WERI-Rb-1 (cell line): ENCODE measurements at places on chromosomes 7 and 10.
A peak's percentile ranks its signal among the peaks of the same experiment; 100 is the strongest.

DNA sequence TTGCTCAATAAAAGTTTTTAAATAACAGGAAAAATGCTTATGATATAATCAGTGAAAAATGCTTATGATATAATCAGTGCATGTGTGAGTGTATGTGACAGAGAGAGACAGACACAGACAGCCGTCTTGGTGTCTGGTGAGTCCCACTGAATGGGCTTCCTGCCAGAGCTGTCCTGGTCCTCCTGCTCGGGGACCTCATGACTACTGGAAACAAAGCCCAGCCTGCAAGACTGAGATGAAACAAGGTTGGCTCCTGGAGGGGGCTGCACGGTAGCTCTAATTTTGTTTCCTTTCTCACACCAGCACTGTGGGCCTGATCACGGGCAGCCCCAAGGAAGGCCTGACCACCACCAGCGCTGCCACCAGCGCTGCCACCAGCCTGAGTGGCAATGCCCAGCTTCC is 57.3 kb downstream of the NRP1 start:
- no peak for DNase-seq

- DNase-seq: no peak
These were observed 297.0 kb upstream of the AUTS2 start for GRCh38 chr7:69301253-69301652.

DNA sequence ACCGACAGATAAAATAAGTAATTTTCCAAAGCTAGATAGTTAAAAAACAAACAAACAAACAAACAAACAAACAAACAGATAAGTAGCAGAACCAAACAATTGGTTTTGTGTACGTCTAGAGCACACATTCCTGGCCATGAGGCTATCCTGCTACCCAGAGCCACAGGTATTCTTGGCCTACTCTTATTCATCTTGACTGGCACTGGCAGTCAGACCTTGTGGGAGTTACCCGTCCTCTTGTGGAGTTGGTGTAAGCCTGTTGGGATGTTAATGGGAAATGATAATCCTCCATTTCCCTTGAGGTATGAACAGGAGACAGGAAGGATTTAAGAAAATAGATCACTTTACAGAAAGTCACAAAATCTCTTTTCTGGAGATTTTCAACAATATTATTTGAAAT is 142.4 kb upstream of the MEOX2 start:
- no peak for DNase-seq

GRCh38 chr10:17085011-17085725 is 44.4 kb downstream of the CUBN start:
- no peak for DNase-seq

DNA sequence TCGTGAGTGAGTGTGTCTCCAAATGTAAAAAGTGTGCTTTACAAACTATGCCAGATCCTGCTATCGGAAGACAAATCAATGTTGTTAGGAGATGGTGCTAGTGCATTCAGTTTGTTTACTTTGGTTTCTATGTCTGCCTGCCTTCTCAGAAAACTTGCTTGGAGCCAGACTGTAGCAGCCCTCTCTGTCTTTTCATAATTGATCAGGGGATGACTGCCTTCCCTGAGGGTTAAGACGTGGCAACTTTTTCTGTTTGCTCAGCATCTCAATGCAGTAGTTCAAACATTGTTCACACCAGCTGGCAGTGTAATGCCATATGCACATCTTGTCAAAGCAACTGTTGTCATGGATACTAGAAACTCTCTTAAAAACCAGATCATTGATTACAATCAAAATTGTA is 118.5 kb downstream of the FOXP2 start:
- no peak for DNase-seq

DNA sequence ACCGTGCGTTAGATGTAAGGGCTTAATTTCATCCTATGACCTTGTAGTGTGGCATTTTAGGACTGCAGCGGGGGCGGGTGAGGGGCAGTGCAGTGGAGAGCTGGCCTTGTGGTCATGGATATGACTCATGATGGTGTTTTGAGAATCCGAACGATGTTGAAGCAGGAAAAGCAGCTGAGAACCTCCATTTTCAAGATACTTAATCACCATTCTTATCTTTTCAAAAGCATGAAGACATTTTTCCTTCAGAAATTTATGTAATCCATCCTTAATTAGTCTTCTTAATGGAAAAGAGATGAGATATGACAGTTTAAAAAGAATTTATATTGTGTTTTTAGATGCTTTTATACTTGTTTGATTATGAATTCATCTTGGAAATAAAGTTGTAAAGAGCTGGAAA is 9.6 kb downstream of the ATP5F1C start:
- DNase-seq: no peak

DNA sequence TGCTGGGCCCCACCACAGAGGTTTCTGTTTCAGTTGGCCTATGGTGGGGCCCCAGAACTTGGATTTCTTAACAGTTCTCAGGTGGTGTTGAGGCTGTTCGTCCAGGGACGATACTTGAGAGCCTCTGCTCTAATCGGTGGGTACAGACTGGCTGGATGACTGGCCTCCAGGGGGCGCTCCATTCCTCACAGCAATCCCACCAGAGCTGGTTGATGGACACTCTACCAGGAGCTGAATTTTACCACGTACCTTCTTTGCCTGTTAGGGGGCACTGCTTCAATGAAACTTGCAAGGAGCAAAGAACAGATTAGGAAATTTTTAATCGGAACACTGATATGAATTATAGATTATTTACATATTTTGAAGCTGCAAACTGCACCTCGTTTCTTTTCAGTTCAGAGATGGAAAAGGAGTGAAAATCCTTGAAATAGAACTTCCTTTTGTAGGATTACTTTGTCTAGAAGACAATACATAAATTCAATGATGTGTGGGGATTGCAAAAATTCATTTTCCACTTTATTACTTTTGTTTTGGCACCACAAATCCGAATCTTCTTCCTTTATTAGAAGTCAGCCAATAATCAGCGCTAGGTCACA is 44.8 kb downstream of the KBTBD2 start:
- peak; percentile 88 for DNase-seq

GRCh38 chr10:45379891-45380540 is 6.0 kb downstream of the ALOX5 start:
- DNase-seq: no peak

DNA sequence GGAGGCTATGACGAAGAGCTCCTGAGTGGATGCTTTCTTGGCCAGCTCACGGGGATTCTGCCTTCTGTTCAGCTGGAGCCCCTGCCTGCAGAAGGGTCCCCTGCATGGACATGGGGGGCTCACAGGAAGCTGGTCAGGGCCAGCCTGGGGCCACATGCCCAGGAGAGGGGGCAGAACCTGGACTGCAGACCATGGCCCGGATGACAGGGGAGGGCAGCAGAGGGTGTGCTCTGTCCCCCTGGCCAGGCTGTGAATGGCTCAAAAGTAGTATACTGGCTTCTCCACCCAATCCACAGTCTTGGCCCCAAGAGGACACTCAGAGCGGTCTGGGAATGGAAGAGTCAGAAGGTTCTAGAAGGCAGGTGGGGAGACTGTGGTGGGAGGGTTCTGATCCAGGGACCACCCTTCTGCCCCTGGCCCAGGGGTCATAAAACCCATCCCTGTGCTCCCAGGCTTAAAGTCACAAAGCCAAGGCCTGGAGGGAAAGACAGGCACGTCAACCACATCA is 40.3 kb downstream of the PPIF start:
- DNase-seq: peak; percentile 3

DNA sequence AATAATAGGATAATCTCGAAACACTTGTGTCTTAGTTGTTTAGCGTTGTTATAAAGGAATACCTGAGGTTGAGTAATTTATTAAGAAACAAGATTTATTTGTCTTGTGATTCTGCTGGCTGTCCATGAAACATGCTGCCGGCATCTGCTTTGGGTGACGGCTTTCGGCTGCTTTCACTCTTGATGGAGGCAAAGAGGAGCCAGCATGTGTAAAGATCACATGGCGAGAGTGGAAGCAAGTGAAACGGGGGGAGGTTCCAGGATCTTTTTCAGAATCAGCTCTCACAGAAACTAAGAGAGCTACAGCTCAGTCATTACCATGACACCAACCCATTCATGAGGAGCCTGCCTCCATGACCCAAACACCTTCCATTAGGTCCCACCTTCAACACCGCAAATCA is 402.8 kb downstream of the CDC14C start:
- no peak for DNase-seq

DNA sequence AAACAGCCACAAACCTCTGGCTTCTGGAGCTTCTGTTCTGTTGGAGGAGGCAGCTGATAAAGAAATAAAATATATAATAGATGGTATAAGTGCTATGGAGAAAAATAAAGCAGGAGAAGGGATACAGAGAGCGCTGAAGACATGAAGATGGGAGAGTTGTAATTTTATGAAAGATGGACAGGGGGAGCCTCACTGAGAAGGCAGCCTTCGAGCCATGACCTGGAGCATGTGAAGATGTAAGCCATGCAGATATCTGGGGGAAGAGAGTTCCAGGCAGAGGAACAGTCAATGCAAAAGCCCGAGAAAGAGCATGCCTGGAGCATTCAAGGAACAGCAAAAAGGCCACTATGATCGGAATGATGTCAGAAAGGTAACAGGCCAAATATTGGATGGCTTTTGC is 187.5 kb downstream of the KIAA1217 start:
- no peak for DNase-seq

DNA sequence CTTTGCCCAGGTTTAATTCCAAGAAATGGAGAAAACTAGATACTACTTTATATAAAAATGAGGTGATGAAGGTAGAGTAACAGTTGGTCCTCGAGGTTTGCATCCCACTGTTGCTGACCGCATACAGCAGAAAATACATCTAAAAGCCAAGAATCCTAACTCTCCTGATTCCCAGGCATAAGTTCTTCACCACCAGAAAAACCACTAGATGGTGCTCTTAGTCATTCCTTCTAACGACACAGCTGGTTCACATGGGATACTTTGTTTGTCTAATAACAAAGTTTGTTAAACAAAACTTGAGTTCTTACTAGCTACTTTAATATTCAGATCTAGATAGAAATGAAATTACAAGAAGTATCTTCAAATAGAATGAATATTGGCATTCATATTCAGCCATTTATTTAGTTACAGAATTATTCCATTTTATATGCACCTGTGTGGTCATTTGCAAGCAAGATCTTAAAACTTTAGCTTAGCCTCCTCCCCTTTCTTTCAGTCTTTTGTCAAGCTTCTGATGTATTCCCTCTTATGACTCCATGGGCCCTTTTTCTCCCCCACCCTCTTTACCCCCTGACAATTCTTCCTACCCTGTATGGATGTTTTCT is 54.1 kb upstream of the CYP26C1 start:
- DNase-seq: no peak

GRCh38 chr10:7587168-7587864 is 79.5 kb downstream of the ITIH5 start:
- no peak for DNase-seq

GRCh38 chr10:123573236-123574108 is 92.7 kb upstream of the GPR26 start:
- DNase-seq: peak; percentile 72

GRCh38 chr10:60960913-60961312 is 16.9 kb upstream of the RHOBTB1 start:
- no peak for DNase-seq

DNA sequence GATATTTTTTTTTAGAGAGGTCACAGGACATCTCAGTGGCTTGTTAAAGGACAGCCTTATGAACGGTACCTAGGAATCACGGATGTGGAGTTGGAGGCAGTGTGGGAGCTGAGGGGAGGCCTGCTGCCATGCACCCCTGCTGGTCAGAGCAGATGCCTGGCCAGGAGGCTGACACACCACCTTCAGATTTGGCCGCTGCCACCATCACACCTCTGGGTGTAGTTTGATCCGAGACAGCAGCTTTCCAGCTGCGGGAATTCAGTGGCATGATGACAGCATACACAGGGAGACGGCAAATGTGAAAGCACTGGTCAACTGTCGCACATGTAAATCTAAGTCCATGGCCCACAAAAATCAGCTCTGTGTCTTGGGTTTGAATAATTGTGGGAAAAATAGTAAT is 285.4 kb downstream of the ADARB2 start:
- no peak for DNase-seq

DNA sequence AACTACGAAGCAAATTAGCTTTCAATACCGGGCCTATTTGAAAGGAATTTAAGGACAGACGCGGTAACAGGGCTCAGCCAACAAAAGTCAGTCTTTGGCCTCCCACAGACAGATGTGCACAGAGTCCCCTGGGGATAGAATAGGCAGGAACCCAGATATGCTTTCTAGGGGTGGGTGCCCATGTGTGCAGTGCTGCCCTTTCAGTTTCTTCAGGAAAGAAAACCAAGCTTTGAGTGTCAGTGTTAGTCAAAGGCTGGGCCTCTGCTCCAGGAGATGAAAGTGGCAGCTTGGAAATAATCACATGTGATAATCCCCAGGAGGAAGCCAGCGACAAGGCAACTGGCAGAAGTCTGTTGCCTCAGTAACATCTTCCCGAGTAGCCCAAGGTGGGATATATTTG is 43.8 kb upstream of the CSTF2T start:
- DNase-seq: peak; percentile 59

DNA sequence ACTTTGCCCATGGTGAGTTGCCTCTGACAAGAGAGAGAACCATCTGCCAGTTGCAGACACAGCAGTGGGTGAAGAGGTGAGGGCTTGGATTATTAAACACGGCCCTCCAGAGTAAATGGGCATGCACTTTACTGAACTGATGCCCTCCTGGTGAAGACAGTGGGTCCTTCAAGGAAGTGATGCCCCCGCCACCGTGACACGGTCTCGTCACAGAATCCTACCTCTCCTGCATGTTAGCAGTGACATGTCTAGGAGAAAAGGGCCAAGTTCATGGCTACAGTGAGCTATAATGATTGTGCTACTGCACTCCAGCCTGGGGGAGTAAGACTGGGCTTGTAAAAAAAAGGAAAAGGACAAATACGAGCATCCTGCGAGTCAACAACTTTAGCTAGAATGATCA is 2.4 kb downstream of the BNIP3 start:
- DNase-seq: no peak

- peak; percentile 90 for DNase-seq
These were observed 27.8 kb downstream of the RBM20 start for GRCh38 chr10:110671788-110672579.

DNA sequence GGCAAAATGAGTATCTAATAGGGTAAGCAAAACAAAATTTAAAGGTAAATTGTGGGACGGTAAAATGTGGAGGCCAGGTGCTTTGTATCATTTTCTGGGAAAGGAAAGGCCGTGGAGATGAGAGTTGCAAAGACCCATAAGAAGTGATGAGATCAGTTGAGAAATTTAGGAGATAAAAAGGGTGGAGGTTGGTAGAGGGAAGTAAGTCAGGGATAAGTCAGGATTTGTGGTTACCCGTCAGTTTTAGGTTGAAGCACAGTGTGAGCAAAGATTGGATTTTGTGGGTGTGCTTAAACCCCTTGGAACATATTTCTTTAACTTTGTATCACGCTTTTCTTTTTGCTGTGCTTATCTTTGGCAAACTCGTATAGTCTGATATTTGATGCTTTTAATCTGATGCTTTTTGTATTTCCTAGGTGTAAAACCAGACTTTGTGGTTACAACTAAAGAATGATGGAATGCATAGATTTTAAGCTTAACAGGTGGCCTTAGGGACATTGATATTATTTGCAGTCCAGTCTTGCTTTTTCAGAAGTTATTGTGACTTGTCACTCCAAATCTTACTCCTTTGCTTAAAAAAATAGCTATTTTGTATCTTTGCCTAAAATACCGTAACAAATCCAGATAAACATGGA is 1.2 kb downstream of the BTRC start:
- DNase-seq: no peak
